ENCODE measurements at places on chromosomes 2 and 18.

- DNase-seq: no peak
Measured at GRCh38 chr18:26304511-26304910, 78.3 kb downstream of the TAF4B start.

GRCh38 chr2:200471324-200471848, 38.5 kb downstream of the KCTD18 start:
- no peak for DNase-seq

DNA sequence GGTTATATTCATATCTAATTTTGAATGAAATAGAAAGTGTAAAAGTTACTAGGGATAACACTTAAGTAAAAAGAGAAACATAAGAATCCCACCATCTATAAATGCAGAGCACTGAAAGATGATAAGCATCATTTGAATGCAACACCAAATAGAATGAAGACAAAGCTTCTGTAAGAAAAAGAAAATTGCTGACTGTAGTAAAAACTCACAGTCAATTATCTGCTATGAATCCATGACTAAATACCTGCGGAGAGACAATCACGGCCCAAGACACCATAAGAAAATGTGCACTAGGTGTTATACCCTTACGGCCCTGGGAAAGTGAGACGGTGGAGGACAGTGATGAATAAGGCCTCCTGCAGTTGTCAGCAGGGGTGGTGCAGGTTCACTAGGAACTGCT, 45.4 kb upstream of the OSR1 start:
- no peak for DNase-seq

GRCh38 chr18:13811993-13812392, 12.0 kb upstream of the MC5R start:
- DNase-seq: no peak

- no peak for DNase-seq
Measured at GRCh38 chr2:68565858-68566257, 77.5 kb upstream of the PROKR1 start.

DNA sequence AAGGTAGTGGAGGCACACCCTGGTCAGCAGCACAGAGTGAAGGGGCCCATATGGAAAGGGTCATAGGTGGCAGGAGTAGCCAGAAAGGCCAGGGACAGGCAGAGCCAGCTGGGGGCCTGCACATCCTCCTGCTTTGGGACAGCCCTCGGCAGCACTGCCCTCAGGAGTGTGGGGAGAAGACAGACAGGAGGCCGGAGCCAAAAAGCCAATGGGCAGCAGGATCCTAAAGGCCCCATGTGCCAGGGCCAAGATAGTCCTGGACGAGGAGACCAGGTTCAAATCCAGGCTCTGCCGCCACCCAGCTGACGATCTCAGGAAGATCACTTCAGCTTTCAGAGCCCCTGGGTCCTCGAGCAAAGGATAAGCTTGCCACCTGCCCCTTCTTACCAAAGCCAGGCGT, 220.1 kb downstream of the TMEM163 start:
- no peak for DNase-seq

DNA sequence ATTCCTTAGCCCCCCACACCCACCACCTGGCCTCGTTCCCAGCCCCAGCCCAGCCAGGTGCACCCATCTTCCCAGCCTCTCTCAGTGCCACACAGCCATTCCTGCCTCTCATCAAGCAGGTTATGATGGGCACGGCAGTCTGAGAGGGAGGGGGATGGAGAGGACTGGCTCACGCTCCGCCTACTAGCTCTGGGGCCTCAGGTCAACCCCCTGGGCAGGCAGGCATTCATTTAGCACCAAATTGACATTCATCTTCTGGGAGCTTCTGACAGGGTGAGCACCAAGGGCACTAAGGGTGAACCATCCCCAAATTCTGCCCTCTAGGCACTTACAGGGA, 66.2 kb upstream of the FOSL2 start:
- no peak for DNase-seq

- DNase-seq: no peak
Measured at GRCh38 chr2:65574993-65575392, 142.6 kb upstream of the SPRED2 start.

GRCh38 chr2:102143450-102143985, 972 bp downstream of the IL1R1 start:
- no peak for DNase-seq

- peak; percentile 62 for DNase-seq
Measured at GRCh38 chr2:112275887-112276773, 733 bp downstream of the ZC3H6 start.

DNA sequence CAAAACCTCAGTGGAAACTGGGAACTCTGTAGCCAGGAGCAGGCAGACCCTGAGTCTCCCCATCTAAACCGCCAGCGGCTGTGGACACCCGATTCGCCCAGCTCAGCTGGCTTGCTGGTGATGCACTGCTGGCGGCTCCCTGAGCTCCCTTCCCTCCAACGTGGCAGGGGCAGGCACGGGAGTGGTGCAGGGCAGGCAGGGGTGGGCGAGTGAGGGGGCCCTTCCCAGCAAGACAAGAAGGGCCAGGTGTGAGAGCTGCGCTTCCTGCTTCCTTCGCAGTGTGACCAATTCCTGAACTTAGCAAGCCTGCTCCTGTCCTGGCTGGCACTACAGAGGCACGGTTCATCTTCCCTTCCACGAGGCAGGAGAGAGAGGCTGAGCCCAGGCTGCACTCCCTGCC, 12.3 kb upstream of the SEMA4C start:
- DNase-seq: no peak

- no peak for DNase-seq
Measured at GRCh38 chr2:218383892-218384519, 1.9 kb downstream of the SLC11A1 start.

- DNase-seq: no peak
Measured at GRCh38 chr2:201886504-201886903, 80.2 kb downstream of the CDK15 start.

- DNase-seq: no peak
Measured at GRCh38 chr18:47438001-47438400, 186.5 kb upstream of the SKOR2 start.

DNA sequence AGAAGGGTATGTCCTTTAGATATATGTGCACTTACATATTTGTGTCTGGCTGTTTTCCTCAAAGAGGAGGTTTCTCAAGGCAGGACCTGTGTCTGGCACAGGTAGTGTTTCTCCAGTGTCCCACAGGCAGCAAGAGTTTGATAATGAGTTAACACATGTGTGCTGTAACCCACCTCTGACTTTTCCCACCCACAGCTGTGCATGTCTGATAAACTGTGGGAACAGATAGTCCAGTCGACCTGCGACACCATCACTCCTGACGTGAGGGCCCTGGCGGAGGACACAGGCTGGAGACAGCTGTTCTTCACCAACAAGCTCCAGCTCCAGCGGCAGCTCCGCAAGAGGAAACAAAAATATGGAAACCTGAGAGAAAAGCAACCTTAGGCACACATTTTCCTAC, 58.2 kb downstream of the SLC16A14 start:
- DNase-seq: no peak

Data from stimulated activated CD8-positive, alpha-beta memory T cell treated with anti-CD3 and anti-CD28 coated beads, Interleukin-7, amount 100 ng/mL, for 1 hour (primary cell).